ENCODE measurements at places on chromosomes 5 and 9.

DNA sequence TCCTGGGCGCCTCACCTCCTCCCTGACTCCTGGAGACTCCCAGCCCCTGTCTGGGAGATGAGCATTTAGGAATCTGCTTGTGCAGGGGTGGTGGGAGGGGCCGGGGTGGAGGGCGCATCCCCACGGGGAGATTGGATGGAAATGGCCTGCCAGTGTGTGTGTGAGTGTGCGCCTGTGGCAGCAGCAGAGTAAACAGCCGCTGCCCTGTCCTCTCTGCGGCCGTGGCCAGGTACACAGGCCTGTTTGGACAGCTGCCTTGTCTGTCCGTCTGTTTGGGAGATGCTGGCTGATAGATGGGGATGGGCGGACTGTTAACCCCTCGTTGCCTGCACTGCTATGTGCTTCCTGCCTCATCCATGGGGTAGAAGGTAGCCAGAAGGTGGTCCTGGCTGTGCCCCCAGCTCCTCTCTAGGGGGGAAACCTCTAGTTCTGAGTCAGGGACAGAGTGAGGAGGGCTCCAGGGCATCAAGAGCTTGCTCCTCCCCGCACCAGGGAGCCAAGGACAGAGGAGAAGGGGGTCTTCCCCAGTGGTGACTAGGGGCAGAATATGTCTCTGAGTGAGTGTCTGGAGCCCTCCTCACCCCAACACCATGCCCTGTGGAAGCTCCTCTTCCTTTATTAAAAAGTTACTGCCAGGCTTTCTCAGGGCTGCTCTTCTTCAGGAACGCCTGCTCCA lies 60.1 kb downstream of the LMX1B start:
- ATAC-seq, result peak; percentile 20

DNA sequence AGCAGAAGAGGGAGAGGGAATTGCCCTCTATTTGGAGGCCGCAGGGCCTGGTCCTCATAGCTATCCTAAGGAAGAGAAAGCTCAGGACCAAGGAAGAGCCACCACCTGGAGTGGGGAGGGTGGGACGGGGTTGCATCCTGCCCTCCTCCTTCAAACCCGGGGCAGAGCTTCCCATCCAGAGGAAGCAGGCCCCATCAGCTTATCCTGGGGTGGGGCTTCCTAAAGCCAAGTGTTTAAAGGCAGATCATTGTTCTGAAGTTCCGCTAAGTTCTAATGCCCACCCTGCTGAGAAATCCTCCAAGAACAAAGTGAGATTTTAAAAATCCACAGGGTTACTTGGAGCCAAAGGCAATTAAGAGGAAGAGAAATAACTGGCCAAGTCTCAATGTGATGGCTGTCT lies 210.3 kb downstream of the C9orf152 start:
- no peak for ATAC-seq

- ATAC-seq, result no peak
These were observed 4.0 kb downstream of the TSLP start for GRCh38 chr5:111075520-111075919.

GRCh38 chr9:93307468-93308157 lies 123.7 kb downstream of the WNK2 start:
- ATAC-seq, result no peak

DNA sequence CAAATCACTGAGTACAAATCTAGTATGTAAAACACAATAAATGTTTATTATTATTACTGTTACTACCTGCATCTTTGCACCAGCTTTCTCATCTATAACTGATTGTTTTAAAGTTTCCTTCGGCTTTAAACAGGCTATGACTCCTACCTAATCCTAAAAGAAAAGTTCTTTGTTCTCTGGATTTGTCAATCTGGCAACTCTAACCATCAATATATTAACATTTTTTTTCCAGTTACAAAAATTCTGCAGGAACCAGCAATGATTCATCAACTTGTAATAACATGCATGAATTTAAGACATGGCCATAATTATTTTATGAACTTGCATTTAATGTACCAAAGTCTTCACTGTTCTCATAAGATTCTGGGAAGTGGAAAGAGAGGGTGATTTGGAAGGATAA lies 228.5 kb downstream of the PIK3R1 start:
- no peak for ATAC-seq

- no peak for ATAC-seq
These were observed 584.7 kb downstream of the EBF1 start for GRCh38 chr5:158514986-158515359.

- ATAC-seq, result no peak
These were observed 18.8 kb upstream of the RPL26L1 start for GRCh38 chr5:172940268-172941066.

- ATAC-seq, result no peak
These were observed 69.7 kb downstream of the WNK2 start for GRCh38 chr9:93253633-93254032.

GRCh38 chr5:149268928-149269557 lies 2.6 kb upstream of the AFAP1L1 start:
- ATAC-seq, result peak; percentile 30

- peak; percentile 79 for ATAC-seq
These were observed 142.0 kb downstream of the ZCCHC7 start for GRCh38 chr9:37262410-37262809.

- no peak for ATAC-seq
These were observed 173.8 kb downstream of the AUH start for GRCh38 chr9:91187965-91188344.

GRCh38 chr5:89929834-89930233 lies 479.7 kb downstream of the CETN3 start:
- ATAC-seq, result 0 out of 3 replicates have a peak, but pooled peaks have one; percentile 12

DNA sequence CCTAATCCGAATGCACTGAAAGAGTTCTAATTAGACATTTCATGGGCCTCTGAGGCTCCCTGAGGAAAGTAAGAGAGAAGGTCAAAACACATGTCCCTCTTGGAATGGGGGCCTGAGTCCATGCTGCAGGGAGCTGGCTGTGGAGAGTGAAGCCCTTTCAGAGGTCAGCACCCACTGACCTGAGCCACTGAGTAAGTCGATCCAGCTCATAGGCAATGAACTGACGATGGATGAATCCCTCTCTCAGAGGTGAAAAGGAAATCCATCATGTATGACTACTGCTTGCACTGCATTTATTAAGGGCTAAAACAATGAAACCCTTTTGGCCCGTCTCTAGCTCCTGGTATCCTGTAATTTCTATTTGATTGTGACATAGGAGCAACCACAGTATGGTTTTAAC lies 288.9 kb upstream of the VLDLR start:
- no peak for ATAC-seq

DNA sequence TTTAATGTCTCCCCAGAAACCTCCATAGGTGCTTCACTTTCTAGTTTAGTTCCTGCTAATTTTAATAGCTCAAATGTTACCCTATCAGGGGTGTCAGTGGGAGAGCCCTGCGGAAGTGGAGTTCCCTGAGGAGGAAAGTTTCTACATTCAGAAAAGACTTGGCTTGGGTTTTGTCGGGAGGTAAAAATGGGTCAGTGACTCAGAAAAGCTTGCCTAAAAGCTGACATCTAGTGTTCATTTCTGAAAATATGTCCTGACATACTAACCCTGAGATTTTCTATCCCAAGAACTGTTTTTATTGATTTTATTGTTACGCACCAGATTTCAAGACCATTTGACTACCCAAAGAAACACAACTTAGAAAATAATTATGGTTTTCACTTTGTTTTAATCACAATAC lies 40.9 kb upstream of the GLDC start:
- no peak for ATAC-seq

DNA sequence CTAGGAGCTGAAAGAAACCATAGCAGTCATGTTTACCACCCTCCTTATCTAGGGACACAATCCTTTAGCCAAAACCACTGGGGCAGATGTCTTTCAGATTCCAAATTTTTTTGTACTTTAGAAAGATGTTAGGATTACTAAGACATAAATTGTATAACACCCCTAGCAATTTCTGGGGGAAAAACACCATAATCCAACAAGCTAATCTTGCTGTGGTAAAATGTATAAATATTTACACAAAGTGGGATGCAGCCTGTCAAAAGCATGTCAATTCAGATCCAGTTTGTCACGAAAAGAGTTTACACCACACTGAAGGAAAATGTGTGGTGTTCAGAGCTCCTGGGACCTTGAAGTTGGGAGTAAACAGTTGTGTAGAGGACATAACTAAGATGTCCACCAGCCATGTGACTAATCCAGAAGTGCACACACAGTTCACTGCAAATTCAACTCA lies 274.3 kb downstream of the ADAMTSL1 start:
- ATAC-seq, result no peak

DNA sequence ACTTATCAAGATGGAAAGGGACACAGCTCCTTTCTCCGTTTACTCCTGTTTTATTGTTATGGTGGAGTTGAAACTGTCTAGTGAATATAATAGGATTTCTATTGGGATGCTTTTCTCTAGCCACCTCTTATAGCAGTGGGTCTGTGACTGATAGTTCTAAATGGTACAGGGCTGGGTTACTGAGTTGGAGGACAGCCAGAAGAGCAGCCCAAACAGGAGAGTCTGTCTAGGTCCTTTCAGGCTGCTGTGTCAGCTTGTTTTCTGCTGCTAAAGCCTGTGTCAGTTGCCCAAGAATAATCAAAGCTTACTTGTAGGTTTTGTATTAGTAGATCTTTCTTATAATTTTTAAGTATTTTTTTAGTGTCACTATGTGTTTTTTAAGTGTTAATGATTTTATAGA lies 356.0 kb upstream of the SEMA6A start:
- ATAC-seq, result no peak

DNA sequence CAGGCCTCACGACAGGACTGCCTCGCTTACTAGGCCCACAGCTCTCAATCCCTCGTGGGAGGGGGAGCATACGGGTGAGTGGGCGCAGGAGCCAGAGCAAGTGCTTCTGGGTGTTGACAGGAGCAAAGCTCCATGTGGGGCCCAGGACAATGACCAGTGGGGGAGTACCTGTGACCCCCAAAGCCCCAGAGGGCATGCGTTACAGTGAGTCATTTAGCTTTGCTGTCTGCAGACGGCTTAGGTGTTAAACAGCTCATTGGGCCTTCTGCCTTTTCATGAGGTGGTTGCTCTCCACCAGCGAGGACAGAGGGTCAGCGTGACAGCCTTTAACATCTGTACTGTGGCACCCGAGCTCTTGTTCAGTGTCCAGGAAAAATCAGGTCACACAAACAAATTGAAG lies 78.2 kb downstream of the GRAMD2B start:
- ATAC-seq, result no peak

- ATAC-seq, result no peak
These were observed 649.0 kb downstream of the PTPRD start for GRCh38 chr9:9963841-9964240.

DNA sequence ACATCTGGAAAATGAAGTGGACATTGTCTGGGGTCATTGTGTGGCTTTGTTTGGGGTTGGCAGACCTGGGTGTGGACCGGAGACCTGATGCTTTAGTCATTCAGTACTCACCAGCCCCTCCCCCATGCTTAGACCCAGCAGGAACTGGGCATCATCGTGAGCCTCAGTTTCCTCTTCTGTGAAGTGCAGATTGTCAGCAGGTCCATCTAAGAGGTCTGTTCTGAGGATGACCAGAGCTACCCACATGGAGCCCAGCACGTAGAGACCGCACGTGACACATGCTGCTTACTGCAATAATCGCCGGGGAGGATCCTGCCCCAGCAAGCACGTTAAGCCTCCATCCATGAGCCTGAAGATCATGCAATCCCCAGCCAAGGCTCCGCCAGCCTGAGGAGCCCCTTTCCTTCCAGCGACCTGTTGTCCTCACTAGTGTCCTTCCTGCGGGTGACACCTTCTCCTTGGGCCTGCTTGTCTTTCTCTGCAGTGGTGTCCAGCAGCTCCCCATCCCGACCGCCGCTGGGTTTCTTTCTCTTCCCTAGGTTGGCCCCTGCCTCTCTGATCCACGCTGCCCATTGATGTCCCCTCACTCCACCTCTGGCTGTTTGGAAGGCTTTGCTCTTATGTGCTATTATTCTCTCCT lies 26.7 kb upstream of the IRX4 start:
- no peak for ATAC-seq

GRCh38 chr5:65098393-65098792 lies 329.7 kb downstream of the CWC27 start:
- no peak for ATAC-seq

DNA sequence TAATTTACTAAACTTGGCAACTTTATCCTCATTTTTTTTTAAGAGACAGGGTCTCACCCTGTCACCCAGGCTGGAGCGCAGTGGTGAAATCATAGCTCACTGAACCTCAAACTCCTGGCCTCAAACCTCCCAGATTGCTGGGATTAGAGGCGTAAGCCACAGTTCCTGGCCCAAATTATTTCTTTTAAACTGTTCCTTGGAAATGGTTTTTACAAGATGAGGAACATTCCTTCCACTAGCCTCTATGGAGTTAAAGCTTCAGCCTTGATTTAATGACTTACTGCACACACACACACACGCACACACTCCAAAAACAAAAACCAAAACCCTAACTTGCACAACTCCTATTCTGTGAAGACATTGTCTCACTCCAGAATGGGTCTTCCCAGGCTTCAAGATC lies 77.2 kb upstream of the TARS1 start:
- no peak for ATAC-seq

DNA sequence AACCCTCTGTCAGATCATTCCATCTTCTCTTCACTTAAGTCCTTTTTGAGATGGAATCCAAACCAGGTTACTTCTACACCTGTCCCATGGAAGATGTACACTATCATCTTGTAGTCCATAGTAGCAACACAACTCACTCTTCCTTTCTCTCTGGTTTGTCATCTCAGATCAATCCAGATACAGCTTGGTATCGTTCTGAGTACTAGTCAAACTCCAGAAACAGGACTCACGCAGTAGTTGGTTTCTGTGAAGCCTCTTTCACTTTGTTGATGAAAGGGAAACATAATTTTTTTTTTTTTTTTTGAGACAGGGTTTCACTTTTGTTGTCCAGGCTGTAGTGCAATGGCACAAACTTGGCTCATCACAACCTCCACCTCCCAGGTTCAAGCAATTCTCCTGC lies 484.0 kb downstream of the PRDM9 start:
- ATAC-seq, result no peak

- no peak for ATAC-seq
These were observed 59.2 kb downstream of the HSD17B3 start for GRCh38 chr9:96242811-96243210.

GRCh38 chr9:86298873-86299272 lies 16.5 kb upstream of the ISCA1 start:
- no peak for ATAC-seq

GRCh38 chr5:179819296-179820126 lies 1.2 kb upstream of the SQSTM1 start:
- ATAC-seq, result peak; percentile 13

GRCh38 chr5:67065237-67065636 lies 131.4 kb downstream of the CD180 start:
- ATAC-seq, result no peak

DNA sequence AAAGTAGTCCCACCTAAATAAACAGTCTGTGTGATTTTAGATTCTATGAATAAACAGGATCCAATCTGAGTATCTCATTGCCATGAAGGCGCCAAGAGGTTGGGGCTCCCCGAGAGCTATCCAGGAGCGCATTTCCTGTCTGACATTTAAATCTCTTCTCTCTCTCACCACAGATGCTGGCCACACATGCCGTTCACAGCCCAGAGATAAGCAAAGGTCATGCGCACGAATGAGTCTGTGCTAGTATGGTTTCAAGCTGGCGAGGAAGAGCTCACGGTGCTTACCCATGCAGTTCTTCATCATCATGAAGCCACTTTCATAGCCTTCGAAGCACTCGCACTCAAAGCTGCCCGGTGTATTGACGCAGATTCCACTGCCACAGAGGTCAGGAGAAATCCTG lies 199.4 kb downstream of the FBN2 start:
- ATAC-seq, result no peak

GRCh38 chr5:150064681-150065220 lies 21.6 kb downstream of the CSF1R start:
- ATAC-seq, result no peak
